CD4-positive, alpha-beta T cell treated with Interleukin-17A for 1 hour (primary cell): ENCODE measurements at places on chromosomes 3 and 15.
A peak's percentile ranks its signal among the peaks of the same experiment; 100 is the strongest.

DNA sequence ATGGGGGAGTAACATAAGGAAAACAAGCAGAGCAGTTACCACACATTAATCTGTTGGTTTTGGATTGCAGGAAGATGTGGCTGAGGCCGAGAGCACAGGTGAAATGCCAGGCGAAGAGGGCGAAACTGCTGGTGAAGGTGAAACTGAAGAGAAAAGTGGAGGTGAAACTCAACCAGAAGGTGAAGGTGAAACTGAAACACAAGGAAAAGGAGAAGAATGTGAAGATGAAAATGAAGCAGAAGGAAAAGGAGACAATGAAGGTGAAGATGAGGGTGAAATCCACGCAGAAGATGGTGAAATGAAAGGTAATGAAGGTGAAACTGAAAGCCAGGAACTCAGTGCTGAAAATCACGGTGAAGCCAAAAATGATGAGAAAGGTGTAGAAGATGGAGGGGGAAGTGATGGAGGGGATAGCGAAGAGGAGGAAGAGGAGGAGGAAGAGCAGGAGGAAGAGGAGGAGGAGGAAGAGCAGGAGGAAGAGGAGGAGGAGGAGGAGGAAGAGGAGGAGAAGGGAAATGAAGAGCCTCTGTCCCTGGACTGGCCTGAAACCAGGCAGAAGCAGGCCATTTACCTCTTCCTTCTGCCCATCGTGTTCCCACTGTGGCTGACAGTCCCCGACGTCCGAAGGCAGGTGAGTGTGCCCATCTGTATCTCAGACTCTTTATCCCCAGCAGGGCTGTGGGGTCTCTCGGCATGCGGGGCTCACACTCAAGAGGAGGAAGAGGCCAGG, 28.7 kb downstream of the SLC24A1 start:
- no peak for DNase-seq

GRCh38 chr3:128787256-128788253, 61.6 kb downstream of the RAB7A start:
- DNase-seq: peak; percentile 61

- no peak for DNase-seq
Observed at GRCh38 chr3:47228088-47228487, 54.5 kb downstream of the KIF9 start.

- DNase-seq: no peak
Observed at GRCh38 chr3:126548556-126549466, 9.9 kb downstream of the C3orf22 start.

GRCh38 chr3:8303466-8303865, 198.2 kb upstream of the LMCD1 start:
- DNase-seq: no peak

DNA sequence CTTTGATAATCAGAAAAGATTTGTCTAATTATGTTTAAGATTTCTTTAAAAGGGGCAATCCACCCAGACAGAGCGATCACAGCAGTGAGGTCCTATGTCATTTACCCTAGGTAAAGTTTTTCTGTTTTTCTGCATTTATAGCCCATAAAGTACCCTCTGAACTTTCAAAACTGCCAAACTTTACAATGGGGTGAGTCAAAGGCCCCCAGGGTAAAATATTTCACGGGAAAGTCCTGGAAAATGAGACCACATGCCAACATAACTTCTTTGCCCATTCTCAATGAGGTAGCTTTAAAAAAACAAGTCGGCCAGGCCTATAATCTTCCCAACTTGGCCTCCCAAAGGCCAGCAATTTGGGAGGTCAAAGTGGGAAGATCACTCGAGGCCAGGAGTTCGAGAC, 53.0 kb downstream of the SUCLG2 start:
- no peak for DNase-seq

GRCh38 chr15:93980261-93980911, 251.0 kb upstream of the MCTP2 start:
- DNase-seq: no peak

DNA sequence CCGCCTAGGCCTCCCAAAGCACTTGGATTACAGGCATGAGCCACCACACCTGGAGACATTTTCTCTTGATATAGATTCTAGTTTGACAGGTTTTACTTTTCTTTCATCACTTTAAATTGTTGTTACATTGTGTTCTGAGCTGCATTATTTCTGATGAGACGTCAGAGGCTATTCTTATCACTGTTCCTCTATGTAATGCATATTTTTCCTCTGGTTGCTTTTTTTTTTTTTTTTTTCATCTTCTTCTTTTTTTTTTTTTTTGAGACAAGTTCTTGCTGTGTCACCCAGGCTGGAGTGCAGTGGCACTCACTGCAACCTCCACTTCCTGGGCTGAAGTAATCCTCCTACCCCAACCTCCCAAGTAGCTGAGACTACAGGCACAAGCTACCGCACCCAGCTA, 41.2 kb downstream of the TRA2B start:
- no peak for DNase-seq

- no peak for DNase-seq
Observed at GRCh38 chr15:93640411-93640962, 551.5 kb upstream of the RGMA start.

GRCh38 chr3:18412684-18413083, 12.5 kb downstream of the SATB1 start:
- DNase-seq: no peak

- DNase-seq: no peak
Observed at GRCh38 chr3:132222868-132223538, 94.2 kb upstream of the ACP3 start.

GRCh38 chr3:100518983-100519382, 26.6 kb downstream of the TMEM45A start:
- DNase-seq: no peak

DNA sequence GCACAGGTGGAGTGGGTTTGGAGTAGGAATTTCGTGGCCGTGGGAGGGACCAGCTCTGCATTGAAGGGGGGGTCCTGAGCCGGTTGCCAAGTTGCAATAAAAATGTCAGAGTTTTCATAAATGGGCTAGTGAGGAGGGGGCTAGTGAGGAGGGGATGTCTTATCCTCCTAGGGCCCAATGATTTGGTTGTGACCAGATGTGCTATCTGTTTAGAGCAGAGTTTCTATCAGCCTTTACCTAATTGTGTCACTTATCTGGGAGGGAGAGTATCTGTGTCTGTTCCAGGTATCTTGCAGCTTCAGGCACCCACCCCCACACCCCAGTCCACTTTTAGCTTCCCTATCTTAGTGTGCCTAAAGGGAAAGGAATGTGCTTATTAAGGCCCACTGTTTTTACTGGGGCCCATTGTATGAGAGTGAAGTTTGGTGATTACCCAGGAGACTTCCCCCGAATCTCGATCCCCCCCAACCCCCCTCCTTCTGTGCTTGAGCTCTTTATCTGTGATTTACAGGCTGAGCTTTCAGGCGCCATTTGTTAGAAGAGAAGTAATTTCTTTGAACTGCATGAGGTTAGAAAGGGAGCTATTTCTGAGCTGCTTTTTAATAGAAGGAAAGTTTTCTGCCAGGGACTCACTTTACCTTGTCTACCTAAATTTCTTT, 42.6 kb downstream of the PPCDC start:
- DNase-seq: no peak

GRCh38 chr15:39270934-39271333, 309.9 kb upstream of the THBS1 start:
- DNase-seq: no peak

GRCh38 chr3:193932136-193932535, 203.8 kb upstream of the HES1 start:
- DNase-seq: no peak

DNA sequence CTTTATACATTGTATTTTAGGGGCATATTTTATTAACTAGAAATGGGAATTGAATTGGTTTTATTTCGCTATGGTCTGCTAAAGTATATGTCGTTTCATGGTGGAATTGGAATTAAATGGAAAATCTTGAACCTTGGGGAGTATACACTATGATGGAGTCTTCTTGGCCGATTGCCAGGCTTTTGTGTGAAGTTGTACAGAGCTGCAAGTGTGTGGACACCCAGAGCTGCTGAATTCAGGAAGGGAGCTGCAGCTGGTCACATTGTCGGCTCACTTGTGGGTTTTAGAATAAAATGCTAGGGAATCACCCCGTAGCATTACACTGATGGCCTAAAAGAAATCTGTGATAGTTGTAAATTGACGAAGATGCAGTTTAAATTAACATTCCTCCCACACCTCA, 35.1 kb downstream of the USP3 start:
- DNase-seq: no peak

GRCh38 chr3:49469037-49469935, 781 bp upstream of the DAG1 start:
- DNase-seq: no peak

DNA sequence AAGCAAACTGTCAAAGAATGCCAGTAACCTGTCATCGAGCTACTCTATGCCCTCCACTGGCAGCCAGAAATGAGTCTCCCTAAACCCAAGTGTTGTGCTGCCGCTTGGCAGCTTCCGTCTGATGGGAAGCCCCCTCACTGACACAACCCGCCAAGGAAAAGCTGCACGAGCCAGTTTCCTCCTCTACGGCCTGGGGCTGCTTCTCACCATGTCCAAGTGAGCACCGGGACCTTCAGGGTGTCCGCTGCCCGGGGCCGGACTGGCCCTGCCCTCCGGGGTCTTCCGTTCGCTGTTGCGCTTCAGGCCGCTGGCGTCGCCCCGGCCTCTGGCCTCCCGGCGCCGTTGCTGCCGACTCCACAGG, 490 bp downstream of the TOMM70 start:
- DNase-seq: peak; percentile 39

DNA sequence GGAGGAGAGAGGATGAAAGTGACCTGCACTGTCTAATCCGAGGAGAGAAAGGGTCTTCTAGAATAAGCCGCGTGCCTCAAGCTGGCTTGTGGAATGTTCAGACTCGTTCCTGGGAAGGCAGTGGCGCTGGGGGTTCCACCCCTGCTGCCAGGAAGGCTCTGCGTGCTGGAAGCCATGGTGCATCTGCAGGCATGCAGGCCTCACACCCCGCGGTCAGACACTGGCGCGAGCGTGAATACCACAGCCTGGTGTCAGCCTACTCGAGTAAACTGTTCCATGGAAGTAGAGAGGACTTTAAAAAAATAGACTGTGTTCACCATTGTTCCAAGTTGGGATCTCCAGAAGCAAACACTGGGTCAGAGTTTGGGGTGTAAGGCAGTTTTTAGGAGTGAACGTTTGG, 25.9 kb upstream of the GABRG3 start:
- DNase-seq: no peak

DNA sequence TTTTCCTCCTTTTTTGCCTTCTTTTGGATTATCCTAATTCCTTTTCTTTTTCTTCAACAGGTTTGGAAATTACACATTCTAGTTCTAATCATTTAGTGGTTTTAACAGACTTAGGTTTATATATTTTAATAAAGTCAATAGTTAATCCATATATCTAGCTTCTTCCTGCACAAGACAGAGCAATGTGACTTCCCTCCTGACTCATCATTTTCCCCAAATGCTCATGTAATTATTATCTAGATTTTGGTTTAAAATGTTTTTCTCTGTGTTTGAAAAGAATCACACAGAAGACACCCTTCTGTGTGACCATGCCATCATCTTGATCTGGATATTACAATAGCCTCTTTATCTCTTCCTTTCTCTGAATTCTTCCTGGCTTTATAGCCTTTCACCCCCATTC, 28.6 kb upstream of the SSR3 start:
- DNase-seq: no peak

- no peak for DNase-seq
Observed at GRCh38 chr3:146466604-146467003, 2.8 kb downstream of the PLSCR2 start.

DNA sequence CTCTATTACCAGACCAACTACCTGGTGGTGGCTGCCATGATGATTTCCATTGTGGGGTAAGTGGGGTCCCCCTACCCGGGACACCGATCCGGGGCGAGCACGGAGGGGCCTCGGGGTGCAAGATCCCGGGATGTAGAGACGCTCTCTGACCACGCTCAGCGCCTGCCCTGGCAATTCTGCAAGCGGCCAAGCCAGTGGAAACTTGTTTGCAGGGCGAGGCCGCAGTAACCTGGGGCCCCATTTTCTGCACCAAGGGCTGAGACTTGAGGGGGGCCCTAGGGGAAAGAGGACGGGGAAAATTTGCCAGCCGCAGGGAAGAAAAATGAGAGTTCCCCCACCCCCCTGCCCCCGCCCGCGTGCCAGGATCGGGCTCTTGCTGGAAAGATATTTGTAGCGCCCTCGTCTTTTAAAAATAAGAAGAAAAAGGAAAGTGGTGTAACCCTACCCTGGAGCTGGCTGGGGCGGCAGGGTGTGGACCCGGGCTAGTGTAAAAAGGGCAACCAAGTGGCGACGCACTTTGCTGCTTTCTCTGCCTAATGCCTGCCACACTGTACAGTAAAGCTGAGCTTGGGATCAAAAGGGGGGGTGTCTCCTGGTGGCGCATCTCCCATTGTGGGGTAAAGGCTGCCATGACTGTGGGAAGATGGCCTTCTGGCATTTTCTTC, 563 bp downstream of the ARL6IP5 start:
- DNase-seq: no peak

DNA sequence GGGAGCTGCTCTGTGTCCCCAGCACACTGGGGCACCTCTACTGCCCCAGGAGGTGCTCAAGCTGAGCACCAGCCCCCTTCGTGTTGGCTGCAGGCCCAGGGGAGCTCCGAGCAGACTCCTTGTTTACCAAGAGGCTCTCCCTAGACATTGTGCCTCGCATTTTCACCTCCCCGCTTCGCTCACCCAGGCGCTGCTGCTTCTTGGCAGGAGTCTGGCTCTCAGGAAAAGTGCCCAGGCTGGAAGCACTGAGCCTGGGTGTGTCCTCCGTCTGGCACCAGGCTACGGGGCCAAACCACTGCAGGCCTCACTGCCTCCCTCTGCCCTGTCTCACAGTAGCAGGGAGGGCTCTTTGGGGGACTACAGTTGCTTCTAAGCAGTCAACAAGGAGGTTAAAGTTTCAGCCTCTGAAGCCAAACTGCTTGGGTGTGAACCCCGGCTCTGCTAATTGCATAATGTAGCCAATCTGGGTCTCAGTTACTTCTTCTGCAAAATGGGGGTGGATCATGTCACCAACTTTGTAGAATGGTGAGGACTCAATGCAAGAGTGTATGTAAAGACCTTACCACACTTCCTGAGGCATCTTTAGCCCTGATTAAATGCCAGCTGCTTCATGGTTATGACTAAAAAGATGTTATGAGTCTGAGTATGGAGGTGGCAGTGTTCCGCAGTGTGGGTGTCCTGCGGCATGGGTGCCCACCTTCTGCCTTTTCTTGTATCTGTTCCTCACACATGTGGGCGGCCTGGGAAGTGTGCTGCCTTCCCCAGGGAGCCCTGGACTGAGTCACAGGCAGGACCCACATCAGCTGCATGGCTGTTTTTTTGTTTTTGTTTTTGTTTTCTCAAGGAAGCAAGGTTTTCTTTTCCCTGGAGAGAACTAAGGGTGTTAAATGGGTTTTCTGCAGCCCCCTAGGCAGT, 88.9 kb downstream of the CLSTN2 start:
- no peak for DNase-seq

GRCh38 chr15:97425596-97425995, 534.9 kb upstream of the ARRDC4 start:
- no peak for DNase-seq

DNA sequence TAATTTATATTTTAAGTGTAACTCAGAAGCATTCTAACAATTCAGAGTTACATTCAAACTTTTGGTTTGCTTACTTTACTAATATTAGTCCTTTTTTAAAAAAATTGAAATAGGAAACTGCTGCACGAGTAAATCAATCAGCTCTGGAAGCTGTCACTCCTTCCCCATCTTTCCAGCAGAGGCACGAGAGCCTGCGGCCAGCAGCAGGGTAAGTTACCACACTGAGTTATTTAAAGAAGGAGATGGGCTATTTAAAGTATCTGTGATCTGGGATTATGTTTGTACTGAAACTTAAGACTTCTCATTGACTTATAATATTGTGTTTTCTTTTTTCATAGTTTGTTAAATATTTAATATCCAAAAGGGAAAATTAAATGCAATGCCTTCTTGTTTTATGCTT, 29.3 kb downstream of the APPL1 start:
- no peak for DNase-seq
